ENCODE measurements at places on chromosomes 4 and X. TPM values are rescaled to one million over a fixed set of nuclear protein-coding genes. Genes with fewer than 3 reads are reported as not detected.

Gene PLP1
- total RNA-seq: 0.28 TPM

GRCh38 chr4:80495865-80496264 is 160.3 kb downstream of the CFAP299 start:
- no peak for DNase-seq

DNA sequence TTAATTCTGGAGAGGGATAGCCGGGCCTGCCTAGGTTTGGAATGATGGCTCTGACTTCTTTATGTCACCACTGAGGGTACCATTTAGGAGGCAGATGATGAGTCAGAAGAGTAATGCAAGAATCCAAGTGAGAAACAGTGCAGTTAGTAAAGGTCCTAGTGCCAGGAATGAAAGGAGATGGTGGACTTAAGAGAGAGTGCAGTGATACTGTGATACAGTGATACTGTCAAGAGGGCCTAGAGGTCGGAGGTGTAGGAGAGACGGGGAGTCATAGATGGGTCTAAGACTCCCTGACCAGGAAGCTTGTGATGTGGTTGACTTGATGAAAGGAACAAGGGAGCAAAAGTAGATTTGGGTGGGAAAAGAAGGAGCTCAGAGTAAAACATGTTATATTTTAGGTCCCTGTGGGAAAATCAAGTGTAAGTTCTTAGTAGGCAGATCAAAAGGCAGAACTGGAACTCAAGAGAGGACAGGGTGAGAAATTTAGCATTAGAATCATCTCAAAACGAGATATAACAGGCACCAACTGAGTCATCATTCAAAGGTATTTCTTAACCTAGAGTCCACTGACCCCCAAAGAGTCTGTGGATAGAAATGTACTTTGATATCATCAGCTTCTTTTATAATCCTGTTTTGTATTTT is 85.0 kb downstream of the NFKB1 start:
- DNase-seq: no peak

Gene NWD2
- not detected for total RNA-seq

DNA sequence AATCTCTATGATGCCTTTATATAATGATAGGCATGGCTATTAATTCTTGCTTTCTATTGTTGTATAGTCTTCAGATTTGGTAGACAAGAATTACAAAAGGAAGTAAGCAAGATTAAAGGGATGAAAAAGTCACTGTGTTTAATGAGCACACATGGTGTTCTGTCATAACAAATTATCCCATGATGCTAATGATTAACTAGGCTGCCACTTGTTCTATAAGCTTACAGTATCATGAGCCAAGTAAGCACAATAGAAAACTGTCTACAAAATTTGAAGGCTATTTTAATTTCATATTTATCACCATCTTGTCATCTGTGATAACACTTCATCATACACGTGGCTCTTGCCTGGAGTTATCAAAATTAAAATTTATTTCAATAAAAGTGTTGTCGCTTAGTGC is 466.7 kb downstream of the GASK1B start:
- no peak for DNase-seq

- DNase-seq: no peak
Measured at GRCh38 chr4:162715401-162715800, 451.3 kb downstream of the NAF1 start.

DNA sequence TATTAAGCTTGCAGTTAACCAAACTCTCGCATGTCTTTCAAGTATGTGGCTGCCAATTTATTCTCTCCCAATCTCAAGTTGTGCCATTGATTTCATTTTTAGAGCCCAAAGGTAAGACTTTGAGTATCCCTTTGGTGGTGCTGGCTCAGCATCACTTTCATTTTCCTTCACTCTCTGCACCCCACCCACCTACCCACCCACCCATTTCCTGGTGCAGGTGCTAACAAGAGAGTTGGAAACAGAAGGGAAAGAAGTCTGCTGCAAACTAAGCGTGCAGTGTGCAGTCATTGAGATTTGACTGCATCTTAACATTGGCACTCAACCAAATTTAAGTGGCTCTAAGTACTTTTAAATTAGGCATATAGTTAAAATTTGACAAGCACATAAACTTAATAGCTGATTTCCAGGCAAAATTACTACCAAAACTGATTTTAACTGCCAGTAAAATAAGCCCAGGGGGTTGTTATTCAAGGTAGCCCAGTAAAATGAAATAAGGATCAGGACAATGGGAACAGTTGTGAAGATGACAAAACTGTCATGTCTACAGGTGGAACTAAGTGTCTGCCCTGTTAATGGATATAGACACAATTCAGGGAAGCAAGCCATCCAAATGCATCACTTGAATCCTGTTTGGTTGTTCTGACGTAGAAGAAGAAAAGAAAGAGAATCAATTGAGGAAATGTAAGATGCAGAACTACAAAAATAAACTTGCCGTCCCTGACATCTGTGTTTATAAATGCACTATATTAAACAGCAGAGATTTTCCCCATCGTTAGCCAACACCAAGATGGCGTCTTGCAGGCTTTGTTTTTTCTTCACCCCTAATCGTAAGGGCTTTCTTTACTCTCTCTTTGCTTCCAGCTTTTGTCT is 184.2 kb downstream of the KDR start:
- no peak for DNase-seq

Gene GNL3L
- 47.2 TPM for total RNA-seq

DNA sequence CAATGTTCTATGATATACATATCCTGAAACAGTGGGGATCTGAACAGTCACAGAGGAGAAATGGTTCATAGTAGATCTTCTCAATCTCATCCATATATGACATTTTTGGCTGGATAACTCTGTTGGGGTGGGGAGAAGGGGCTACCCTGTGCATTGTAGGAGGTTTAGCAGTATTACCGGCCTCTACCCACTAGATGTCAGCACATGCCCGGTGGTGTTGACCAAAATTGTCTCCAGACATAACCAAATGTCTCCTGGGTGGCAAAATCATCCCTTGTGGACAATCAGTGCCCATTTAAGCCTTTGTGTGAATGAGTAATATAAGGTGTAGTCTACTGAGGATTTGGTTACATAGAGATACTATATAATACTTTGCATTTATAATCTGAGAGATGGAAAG is 89.9 kb downstream of the PLS3 start:
- peak; percentile 47 for DNase-seq

Gene DOK7
- not detected for total RNA-seq

GRCh38 chrX:18255059-18255458 is 34.4 kb upstream of the BEND2 start:
- DNase-seq: no peak

Gene UGT2B15
- total RNA-seq: not detected

- DNase-seq: no peak
Measured at GRCh38 chr4:123163501-123163900, 233.1 kb upstream of the SPRY1 start.

Gene NOX1
- not detected for total RNA-seq

DNA sequence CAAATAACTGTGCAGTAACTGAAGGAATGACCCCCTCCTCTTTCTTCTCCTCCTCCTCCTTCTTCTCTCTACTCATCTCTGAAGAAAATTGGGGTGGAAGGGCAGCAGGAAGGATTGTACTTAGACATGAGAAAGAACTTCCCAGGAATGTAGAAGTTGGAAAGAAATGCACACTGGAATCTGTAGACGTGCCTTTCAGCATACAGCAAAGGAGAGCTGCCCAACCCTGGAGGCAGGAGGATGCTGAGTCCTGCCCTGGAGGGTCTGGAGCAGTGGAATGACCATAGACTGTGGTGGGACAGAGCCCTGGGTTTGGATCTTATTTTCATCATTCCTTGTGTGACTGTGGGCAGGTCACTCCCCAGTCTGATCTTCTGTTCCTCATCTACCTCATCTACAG is 80.1 kb downstream of the PJA1 start:
- no peak for DNase-seq

DNA sequence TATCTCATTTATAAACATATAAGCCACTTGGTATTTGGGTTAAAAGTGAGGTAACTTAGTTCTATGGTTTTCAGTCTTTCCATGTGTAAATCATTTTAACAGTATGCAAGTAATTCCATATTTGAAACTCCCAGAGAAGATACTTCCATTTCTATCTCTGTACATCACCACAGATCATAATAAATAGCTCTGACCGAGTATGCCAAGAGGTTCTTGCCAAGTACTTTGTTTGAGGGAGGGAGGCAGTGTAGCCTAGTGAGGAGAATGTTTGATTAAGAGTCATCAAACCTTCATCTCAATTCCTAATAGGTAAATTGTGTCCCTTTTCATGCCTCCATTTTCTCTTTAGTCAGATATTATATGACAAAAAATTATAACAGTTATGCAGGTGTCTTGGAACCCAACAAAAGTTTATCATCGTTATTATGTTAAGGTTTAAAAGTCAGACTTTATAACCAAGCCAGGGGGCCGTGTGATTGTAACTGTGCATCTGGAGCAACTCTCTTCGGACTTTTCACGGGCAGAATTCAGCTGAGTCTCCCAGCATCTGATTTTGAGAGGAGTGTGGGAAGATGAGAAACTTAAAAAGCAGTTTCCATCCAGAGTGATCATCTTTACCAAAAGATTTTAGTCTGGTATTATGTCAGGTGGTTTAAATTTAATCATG is 123.8 kb downstream of the ANK2 start:
- no peak for DNase-seq

DNA sequence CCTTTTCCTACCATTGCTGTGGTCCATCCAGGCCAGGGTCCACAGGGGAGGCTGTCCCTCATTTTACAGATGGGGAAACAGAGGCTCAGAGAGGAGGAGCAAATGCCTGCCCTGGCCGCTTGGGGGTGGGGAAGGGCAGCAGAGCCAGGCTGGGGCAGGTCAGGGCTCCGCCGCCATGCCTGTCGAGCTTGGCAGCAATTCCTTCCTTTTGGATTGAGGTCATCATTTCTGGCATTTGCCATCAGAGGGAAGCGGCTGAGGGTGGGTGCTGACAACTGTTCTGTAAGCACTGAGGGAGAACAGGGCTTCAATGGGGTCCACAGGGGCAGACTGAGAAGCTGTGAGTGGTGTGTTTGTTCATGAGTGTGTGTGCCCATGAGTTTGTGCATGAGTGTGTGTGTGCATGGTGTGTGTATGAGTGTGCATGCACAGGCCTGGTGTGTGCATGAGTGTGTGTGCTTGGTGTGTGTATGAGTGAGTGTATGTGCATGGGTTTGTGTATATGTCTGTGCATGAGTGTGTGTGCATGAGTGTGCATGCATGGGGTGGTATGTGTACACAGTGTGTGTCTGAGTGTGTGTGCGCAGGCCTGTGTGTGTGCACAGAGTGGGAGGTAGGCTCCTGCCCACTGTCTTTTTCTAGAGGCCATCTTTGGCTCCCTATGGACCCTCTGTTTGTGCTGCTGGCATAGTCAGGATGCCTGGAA is 115.2 kb downstream of the SORCS2 start:
- DNase-seq: no peak

DNA sequence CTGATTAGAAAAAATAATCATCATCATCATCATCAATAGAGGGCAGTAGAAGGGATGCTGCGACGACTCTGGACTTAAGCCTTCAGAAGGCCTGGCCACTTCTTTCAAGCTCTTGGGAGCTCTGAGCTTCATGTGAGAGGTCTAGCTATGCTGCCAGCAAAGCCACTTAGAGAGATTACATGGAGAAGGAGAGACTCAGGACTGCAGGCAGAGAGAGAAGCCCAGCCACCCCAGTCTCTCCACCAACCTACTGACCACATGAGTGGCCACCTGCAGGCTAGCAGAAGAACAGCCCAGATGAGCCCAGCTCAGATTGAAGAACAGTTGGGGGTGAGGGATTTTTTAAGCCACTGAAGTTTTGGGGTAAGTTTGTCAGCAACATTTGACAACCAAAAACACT is 17.1 kb upstream of the TMEM150C start:
- no peak for DNase-seq

DNA sequence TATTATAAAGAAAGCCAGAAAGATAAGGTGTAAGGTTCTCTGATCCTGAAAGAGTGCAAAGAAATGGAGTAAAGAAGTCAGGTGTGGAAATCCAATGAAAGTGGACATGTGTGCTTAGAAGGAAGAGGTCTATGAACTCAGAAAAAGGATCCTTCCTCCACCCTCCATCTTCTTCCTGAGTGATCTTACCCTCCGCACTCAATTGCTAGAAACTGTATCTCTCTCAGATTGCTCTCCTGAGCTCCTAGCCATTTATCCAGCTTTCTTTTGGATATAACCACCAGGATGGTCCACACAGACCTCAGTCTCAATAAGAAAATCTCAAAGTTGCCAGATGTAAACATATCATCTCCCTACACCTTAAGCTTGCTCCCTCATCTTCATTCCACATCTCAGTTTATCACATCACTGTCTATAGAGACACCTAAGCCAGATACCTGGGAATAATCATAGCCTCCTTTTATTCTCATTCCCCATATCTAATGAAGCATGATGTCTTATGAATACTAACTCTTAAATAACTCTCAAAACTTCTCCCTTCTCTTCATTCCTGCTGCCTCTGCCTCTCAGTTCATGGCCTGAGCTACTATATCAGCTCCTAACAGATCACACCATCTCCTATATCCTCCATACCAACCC is 573 bp downstream of the SERPINA7 start:
- DNase-seq: no peak

DNA sequence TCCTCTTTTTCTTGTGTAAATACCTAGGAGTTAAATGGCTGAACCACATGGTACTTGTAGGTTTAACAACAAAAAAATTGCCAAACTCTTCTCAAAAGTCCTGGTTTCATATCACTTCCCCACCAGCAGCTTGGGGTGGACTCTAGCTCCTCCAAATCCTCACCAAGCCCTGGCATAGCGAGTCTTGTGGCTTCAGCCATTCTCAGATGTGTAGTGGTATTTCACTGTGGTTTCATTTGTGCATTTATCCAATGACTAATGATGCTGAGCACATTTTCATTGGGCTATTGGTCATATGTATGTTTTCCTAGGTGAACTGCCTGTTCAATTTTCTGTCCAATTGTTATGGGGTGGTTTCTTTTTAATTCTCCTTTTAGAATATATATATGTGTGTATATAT is 249.3 kb downstream of the NLGN4X start:
- DNase-seq: no peak

DNA sequence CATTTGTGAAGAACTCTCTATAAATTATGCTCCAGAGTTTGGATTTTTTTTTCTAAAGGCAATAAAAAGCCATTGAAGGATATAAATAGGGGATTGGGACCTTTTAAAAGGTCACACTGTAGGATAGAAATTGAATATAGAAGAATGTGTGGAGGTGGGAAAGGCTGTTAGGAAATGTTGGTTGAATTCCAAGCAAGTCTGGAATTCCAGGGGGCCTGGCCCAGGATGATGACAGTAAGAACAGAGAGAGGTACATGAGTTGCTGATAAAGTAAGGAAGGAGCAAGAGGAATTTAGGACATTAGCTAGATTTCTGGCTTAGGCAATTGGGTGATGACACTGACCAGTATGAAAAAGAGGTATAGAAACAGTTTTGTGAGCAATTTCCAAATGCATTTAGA is 95.4 kb upstream of the USP38 start:
- DNase-seq: no peak

DNA sequence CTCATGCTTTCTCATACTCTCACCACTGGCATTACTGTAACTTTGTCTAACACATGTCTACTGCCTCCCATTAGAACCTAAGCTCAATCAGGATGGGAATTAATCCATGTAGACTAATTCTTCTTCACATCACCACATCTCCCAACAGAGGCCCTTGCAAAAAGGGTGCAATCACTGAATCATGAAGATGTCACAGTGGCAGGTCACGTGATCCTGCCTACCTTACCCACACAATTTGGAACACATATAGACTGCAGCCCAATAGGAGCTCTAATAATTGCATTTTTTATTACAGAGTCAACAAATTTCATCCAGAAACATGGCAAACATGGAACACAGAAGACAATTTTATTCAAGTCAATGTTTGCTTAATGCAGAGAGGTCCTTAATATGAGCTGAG is 146.6 kb downstream of the NR3C2 start:
- DNase-seq: no peak
